ENCODE measurements at places on chromosomes 4 and X.

DNA sequence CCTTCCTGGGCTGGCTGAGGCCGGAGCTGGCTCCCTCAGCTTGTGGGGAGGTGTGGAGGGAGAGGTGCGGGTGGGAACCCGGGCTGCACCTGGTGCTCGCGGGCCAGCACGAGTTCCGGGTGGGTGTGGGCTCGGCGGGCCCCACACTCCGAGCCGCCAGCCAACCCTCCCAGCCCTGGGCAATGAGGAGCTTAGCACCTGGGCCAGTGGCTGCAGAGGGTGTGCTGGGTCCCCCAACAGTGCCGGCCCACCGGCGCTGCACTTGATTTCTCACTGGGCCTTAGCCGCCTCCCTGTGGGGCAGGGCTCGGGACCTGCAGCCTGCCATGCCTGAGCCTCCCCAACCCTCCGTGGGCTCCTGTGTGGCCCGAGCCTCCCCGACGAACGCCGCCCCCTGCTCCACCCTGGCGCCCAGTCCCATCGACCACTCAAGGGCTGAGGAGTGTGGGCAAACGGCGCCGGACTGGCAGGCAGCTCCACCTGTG, 182.7 kb upstream of the PAQR3 start:
- no peak for DNase-seq

DNA sequence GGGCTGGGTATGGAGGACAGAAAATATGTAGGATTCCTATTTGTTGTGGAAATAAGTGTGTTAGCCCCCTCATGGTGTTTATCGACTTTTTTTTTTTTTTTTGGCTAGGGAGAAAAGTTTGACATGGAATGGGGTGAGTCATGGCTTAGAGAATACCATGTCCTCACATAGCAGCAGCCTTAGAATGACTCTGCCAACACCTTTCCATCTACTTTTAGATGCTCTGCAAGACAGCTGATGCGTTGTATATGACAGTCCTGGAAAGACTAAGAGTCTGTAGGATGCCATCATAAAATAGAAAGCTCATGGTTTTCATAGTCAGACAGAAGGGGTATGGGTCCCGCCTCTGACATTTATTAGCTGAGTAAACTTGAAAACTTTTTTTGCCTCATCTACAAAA, 37.7 kb downstream of the MTTP start:
- no peak for DNase-seq

GRCh38 chrX:146154191-146154590, 336.6 kb downstream of the SLITRK2 start:
- DNase-seq = no peak

DNA sequence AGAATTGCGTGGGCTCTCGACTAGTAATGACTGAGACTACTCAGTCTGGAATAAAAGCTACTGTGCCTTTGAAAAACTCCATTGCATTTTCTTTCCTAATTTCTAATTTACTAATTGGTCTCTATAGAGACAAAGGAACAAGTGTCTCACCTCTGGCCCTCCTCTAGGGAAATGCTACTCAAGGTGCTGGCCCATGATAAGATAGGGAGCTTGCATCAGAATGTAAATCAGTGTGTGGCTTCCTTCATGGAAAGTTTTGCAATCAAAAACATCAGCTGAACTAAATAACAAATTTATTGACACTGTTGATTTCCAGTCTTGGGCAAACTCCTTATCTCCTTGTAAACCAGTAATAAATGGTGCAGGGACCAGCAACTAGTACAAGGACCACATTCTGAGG, 81.8 kb downstream of the SRPX start:
- DNase-seq = no peak

DNA sequence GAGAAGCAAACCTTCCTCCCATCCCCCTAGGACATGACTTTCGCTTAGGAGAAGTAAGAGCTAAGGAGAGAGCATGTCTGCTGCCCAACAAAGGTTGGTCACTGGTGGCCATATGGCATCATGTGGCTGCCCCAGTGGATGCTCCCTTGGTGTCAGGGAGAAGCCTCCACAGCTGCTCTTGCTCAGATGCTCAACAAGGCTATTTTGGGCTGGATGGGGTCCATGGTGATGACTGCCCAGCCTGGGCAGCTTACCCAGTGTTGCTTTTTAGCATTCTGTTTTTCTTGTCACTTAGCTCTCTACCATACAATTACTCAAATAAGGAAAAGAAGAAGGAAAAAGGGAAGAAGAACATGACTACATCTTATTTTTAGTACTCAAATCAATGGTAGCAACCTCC, 48.9 kb upstream of the PPARGC1A start:
- DNase-seq = no peak

DNA sequence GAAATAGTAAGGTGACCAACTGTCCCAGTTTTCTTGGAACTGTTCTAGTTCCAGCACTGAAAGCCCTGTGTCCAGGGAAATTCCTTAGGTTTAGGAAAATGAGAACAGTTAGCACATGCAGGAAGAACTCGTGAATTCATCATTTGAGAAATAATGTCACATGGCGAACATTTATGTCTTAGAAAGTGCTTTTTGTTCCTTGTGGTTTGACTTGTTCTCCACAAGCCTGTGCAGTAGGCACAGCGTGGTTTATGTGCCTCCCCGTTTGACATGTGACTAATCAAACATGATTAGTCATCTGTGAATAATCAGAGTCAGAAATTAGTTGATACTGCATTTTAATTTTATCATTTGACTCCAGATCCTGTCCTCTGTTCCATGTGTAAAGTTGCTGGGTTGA, 556.0 kb upstream of the CPEB2 start:
- no peak for DNase-seq

- DNase-seq = no peak
Measured at GRCh38 chr4:31088600-31089230, 368.5 kb downstream of the PCDH7 start.

- no peak for DNase-seq
Measured at GRCh38 chr4:46270986-46271596, 118.8 kb downstream of the GABRA2 start.

- DNase-seq = no peak
Measured at GRCh38 chr4:37486166-37486565, 200.0 kb downstream of the RELL1 start.

GRCh38 chrX:119667111-119667878, 25.7 kb downstream of the SEPTIN6 start:
- DNase-seq = no peak

DNA sequence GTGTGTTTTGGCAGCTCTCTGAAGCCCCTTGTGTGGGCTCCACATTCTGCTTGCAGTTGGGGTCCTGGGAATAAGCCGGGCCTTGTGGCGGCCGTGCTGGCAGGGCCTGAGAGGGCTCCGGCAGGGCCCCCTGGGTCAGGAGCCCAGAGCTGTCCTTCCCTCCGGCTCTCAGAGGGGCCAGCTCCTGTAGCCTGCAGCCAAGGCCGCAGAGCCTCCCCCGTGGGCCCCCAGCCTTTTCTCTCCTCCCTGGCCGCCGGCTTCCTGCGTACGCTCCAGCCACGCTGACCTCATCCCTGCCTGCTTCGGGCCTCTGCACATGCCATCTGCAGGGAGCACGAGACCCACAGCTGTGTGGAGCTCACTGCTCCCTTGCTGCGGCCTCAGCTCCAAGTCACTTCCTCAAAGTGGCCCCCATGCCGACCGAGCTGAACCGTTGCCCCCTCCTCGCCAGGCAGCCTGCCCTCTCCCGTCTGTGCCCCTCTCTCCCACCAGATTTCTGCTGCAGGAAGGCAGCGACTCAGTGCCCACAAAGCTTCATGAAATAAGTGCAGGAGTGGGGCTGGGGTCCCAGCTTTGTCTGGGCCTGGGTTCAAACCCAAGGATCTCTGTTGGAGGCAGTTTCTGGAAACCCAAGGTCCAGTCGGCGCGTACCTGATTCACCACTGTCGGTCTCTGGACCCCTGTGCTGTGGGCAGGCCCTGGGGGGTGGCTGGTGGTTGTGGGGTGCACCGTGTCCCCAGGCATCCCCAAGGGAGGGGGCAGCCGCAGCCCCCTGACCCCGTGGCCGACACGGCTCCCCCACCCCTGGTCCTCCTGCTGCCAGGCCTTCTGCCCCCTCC, 57.1 kb upstream of the NKX1-1 start:
- no peak for DNase-seq

GRCh38 chr4:74446193-74446868, 1.4 kb downstream of the AREG start:
- DNase-seq = no peak

- DNase-seq = no peak
Measured at GRCh38 chr4:176350671-176351070, 30.9 kb downstream of the SPCS3 start.

GRCh38 chr4:148057516-148057915, 325.6 kb downstream of the ARHGAP10 start:
- DNase-seq = no peak

DNA sequence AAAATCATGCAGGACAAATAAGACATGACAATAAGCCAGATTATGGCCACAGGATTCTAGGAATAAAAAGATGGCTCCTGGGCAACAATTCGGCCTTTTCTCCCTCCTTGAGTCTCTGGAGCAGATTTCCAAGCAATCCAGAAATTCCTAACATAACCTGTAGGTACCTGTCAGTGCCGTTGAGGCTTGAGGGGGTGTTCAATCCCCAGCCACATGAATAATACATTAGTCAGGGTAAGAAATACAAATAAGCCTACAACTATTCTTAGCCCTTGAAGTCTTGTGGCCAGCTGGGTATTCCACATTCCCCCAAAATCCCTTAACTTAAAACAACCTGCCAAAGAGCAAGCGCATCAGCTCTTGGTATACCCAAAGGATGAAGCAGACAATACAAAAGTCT, 9.7 kb downstream of the CXorf38 start:
- DNase-seq = no peak
